ENCODE measurements at places on chromosomes 6 and 20.
A peak's percentile ranks its signal among the peaks of the same experiment; 100 is the strongest.

- DNase-seq = no peak
Observed at GRCh38 chr6:108145639-108146038, 20.2 kb upstream of the NR2E1 start.

GRCh38 chr6:37821446-37821845 is 1.9 kb downstream of the ZFAND3 start:
- DNase-seq = no peak

- DNase-seq = no peak
Observed at GRCh38 chr6:167119670-167120582, 3.0 kb upstream of the CCR6 start.

- no peak for DNase-seq
Observed at GRCh38 chr6:104418125-104418524, 441.6 kb downstream of the HACE1 start.

DNA sequence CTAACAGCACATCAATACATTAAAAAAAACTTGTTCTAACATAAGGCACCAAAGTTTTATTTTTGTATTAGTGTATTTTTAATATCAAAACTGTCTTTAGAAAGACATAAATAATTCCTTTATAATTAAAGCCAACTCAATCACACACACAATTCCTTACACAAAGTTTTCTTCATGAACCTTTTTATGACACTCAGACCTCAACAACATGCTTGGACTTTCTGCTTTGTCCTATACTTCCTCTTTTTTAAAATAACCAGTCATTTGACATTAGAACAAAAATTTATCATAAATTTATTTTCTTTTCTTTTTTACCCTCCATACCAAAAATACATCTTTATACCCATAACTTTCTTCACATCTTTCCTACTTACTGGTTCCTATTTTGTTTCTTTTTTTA is 292.0 kb upstream of the ARID1B start:
- no peak for DNase-seq

GRCh38 chr6:3456395-3456897 is 404 bp downstream of the SLC22A23 start:
- no peak for DNase-seq

GRCh38 chr6:26033085-26033940 is 53.9 kb upstream of the HFE start:
- DNase-seq = peak; percentile 73

GRCh38 chr20:8812817-8813216 is 256.1 kb upstream of the PLCB4 start:
- DNase-seq = no peak
